ENCODE measurements at places on chromosomes 11 and 22.

GRCh38 chr22:21003782-21004181 lies 1.9 kb upstream of the THAP7 start:
- DNase-seq = no peak

DNA sequence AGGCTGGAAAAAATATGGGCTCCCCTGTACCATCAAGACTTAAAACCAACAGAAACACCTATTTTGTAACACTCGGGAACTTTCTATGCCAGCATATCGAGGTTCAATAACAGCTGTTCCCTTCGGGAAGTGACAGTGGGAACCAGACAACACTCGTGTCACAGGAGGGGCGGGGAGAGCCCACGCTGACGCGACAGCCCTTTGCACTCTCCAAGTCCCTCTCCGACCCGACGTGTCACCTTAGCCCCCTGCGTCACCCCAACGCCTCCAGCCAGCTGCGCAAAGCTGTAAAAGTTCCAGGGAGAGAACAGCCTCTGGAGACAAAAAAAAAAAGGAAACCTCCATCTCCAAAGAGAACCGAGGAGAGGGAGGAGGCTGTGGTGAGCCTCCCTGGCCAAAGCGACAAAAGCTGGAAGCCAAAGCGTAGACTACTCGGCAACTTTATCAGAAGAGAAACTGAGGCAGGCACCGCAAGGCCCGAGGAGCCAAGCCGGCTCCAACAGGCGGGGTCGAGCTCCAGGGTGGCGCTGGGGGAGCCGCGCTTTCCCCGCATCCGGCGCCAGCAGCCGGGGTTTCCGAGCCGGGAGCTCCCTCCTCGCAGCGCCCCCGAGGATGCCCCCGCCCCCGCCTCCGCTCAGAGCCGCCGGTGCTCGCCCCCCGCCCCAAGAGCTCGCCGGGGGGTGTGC lies 751 bp downstream of the ARFGAP3 start:
- DNase-seq = peak; percentile 11

GRCh38 chr11:70500076-70500847 lies 101.9 kb downstream of the CTTN start:
- DNase-seq = no peak

DNA sequence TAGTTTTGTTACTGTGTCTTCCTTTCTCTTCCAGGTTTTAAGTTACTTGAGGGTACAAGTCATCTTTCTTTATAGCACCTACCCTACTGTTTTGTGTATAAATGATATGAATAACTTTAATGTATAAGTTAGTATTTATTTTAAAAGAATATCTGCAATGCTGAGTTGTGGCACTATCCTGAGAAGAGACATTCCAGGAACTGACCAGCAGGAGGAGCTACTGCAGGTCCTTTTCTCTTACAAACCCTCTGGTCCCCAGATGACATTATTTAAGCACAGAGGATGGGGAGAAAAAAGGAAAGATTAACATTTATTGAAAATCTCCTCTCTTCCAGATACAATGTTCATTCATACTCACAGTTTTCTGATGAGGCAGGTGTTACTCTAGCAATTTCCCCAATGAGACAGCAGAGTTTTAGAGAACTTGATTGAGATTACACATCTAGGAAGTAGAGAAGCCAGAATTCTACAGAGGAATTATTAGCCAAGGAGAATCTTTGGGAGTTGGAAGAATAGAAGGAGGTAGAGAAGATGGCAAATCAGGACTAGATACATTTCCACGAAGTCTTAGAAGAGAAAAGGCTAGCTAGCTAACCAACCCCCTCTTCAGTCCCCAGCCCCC lies 541.2 kb upstream of the API5 start:
- DNase-seq = peak; percentile 1

DNA sequence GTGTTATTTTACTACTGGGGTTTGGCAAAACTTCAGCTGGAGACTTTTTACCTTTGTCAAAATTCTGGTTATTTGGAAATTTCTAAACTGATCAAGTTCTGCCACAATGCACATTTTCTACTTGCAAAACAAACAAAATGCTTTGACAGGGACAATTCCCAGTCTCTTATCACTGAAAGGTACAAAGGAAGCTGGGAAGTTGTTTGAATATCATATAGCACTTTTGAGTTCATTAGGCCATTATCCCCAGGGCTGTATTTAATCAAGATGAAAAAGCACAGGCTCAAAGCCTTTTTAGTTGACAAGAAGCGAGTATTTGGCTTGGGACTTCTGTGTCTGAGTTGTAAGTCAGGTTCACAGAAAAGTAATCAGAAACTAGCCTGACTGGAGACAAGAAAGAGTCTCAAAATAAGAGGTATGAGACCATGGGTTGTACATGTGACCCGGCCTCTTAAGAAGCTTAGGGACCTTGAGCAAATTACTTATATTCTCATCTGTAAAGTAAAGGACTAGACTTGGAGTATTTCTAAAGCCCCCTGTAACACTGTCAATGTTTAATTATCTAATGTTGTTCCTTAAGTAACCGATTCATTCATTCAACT lies 2.9 kb upstream of the HORMAD2 start:
- DNase-seq = no peak

DNA sequence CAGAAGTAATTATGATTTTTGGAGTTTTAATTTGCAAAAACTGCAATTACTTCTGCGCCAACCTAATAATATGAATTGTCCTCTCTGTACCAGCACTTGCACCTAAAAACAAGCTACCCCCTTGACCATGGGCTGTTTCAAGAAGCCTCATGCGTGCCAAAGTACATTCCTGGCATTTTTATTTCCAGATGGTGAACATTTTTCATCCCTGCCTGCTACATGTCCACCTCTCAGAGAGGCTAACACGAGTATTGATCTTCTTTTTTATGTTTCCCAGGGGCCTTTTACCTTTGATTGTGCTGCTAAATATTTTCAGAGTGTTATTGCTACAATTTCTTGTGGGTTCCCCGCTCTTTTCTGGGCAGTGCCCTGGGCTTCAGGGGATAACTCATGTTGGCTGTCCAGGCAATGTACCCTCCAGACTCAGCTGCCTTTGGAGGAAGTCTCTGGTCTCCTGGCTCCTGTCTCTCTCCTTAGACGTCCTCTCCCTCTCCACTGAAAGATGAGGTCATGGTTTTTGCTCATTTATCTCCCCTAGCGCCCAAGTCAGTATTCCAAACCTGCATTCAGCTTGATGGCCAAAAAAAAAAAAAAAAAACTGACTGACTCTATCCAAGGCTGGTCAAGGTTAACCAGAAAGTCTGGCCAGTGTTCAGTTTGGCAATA lies 86.2 kb upstream of the ASPHD2 start:
- DNase-seq = no peak

DNA sequence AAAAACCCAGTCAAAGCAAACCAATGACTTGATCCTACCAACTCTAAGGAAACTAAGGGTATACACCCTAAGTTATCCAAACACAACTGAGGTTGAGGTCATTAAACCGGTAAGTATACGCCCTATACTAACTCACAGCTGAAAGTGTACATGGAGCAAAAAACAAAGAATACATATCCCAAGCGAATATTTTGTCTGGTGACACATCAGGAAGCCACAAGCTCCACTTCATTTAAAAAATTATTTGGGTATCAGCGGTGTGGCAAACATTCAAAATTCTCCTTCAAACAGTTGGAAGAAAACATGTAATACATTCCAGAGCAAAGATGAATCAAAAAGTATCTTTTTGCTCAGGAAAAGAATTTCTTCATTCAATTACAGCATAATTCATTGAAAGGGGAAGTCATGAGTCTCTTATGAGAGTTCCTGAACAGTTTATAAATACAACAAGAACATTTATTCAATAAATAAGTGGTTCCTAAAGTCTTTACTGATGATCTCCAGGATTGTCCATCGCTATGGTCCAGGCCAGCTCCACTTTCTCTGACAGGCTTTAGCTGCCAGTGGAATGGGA lies 4.5 kb upstream of the JAML start:
- DNase-seq = peak; percentile 55

- DNase-seq = no peak
Observed at GRCh38 chr11:129300099-129300498, 75.5 kb upstream of the BARX2 start.

DNA sequence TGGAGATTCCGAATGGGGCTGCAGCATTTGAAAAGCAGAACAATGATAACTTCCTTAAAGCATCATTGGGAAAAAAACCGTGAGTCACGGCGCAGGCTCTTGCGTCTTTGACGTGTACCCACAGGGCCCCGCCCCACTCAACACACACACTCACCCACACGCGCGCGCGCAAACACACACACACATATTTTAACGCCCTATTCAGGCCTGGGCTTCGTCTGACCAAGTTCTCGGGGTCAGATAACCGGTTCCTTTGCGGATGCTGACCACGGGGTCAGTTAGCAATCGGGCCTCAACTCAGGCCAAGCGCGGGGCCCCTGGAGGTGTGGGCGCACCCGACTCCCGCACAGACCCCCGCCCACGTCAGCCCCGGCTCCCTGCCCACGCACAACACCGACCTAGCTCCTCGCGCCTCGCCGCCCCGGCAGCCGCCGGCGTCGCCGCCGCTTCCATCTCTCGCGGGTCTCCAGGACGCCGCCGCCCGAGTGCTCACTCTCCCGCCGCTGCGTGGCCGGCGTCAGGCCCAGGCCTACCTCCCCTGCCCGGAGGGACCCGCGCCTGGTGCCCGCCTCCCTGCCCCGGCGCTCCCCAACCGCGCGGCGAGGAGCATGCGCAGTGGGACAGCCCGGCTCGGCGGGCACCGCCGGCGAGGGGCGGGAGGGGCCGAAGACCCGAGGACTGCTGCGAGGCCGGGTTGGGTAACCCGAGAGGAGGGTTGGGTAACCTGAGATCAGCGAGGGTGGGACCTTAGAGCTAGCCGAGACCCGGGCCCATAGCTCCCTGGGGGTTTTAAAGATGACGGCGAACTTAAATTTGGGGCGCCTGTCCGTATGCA lies at the start of gene SLC36A4:
SLC36A4 (minus strand) TSS at position 612 of the 835 bp plus-strand sequence; CDS start at position 453, 159 bp downstream.
- peak; percentile 97 for DNase-seq

GRCh38 chr11:8080674-8081590 lies at the start of gene TUB:
TUB (plus strand) TSS chr11:8081211; CDS start chr11:8081511, 300 bp downstream.
- no peak for DNase-seq

Measured in MV-4-11 (cell line).